ENCODE measurements at places on chromosomes 13 and 19.

GRCh38 chr13:50654331-50654730 lies 189.2 kb downstream of the DLEU7 start:
- no peak for DNase-seq

DNA sequence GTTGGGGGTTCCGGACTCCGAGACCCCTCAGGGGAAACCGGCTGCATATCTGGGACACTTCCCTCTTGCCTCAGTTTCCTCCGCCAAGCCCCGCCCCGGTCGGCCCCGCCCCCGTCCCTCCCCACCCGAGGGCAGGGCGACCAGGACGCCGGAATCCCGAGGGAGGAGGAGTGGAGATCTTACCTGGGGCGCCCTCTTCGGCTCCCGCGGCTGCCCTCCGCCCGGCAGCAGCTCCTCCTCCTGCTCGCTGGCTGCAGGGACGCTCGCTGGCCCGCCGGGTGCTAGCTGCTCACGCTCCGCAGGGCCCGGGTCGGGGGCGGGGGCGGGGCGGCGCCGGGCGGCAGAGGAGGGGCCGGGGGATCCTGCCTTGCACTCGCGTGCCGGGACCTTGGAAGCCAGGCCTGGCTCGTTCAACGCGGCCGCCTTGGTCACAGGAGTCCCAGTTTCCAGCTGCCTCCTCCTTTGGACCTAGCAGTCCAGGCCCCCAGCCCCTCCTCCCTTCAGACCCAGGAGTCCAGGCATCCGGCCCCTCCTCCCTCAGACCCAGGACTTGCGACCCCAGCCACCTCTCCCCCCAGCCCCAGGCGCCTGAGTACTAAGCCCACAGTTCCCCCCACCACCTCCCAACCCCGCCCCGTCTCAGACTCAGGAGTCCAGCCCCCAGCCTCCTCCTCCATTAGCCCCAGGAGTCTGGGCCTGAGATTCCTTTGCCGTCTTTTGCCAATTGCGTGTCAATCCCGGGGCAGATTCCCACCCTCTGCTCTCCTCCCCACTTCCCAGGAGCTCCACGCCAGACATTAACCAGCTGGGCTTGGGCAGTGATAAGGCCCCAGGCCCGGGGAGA lies at the start of gene NTF4:
Gene NTF4 (minus strand): TSS at position 51 of the 844 bp plus-strand sequence. CDS start 2,821 bp downstream, outside the sequence.
- no peak for DNase-seq

DNA sequence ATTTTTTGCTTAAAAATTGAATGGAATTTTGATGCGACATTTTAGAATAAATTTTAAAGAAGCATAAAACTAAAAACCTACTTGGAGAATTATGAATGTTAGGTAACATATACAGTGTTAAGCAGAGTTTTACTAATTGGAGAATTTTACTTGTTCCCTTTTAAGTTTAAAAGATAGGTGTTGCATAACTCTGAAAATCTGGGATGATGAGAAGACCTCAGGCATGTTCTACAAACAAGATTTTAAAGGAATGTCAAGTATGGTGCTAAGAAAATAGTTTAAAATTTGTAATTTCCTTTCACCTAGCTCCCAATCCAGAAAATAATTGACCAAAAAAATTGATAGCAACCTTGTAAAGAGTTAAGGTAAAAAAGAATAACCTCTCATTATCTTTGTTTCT lies 135.8 kb downstream of the RFC3 start:
- DNase-seq = no peak

DNA sequence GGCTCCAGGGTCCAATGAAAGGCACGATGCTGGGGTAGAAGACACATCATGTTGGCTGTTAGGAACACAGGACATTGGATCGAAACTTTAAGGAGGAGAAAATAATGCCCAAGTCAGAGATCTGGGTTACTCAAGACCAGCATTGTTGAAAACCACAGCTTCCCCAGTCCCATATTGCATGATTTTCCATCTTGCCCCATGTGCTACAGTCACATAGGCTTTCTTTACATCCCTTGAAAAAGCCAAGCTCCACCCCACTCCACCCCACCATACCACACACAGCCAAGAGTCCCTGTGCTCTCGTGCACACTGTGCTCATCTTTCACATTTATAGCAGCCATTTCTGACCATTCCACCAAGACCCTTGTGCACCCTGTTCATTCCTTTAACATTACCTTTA lies 636.2 kb downstream of the DIAPH3 start:
- no peak for DNase-seq
